Activated CD4-positive, alpha-beta T cell treated with anti-CD3 and anti-CD28 coated beads, Interleukin-2, amount 10 ng/mL, durations not matched to agents 24 days and 14 days (primary cell): ENCODE measurements at places on chromosomes 4 and X. TPM values are rescaled to one million over a fixed set of nuclear protein-coding genes. Genes with fewer than 3 reads are reported as not detected.

- H3K36me3 ChIP-seq: no peaks in the 10 kb centered on the region
- no peak overlapping the region for H3K27ac ChIP-seq
- no peak for DNase-seq
- H3K4me3 ChIP-seq: no peak overlapping the region
- H3K4me1 ChIP-seq: no peaks in the 10 kb centered on the region
These were observed 3.3 kb downstream of the RIPPLY1 start for GRCh38 chrX:106899841-106900240.

GRCh38 chrX:153934148-153934761 lies 582 bp downstream of the NAA10 start:
- peak; percentile 65 for DNase-seq
- peak overlapping the region; percentile 88 for H3K4me3 ChIP-seq
- H3K4me1 ChIP-seq: peaks cover 11% of the 10 kb centered on the region
- peaks cover 14% of the 10 kb centered on the region for H3K36me3 ChIP-seq
- H3K27ac ChIP-seq: peak overlapping the region; percentile 74

- peaks cover 19% of the 10 kb centered on the region for H3K27me3 ChIP-seq
- H3K4me3 ChIP-seq: no peak overlapping the region
- H3K36me3 ChIP-seq: no peaks in the 10 kb centered on the region
- no peaks in the 10 kb centered on the region for H3K4me1 ChIP-seq
These were observed 20.2 kb upstream of the RAB28 start for GRCh38 chr4:13504374-13504773.

GRCh38 chrX:7580127-7580526 lies 262.8 kb upstream of the VCX start:
- H3K27me3 ChIP-seq: no peaks in the 10 kb centered on the region
- no peak for DNase-seq

GRCh38 chr4:146335763-146336409 lies 121.5 kb downstream of the REELD1 start:
- no peaks in the 10 kb centered on the region for H3K4me1 ChIP-seq
- no peak for DNase-seq
- no peaks in the 10 kb centered on the region for H3K27me3 ChIP-seq
- no peak overlapping the region for H3K27ac ChIP-seq
- no peaks in the 10 kb centered on the region for H3K36me3 ChIP-seq

DNA sequence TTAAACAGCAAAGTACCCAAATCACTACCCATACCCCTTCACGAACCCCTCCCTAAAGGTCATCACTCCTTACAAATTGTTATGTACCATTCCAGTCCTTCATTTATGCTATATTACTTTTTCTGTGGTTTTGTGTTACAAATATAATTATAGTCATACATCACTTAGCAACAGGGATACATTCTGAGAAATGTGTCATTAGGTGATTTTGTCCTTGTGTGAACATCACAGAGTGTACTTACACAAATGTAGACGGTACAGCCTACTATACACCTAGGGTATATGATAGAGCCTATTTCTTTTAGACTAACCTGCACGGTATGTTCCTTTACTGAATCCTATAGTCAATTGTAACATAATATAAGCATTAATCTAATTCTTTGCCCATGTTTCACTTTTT lies 61.9 kb downstream of the ASB9 start:
- peaks cover 3% of the 10 kb centered on the region for H3K36me3 ChIP-seq
- peaks cover 6% of the 10 kb centered on the region for H3K27me3 ChIP-seq
- peaks cover 16% of the 10 kb centered on the region for H3K4me1 ChIP-seq
- H3K4me3 ChIP-seq: no peak overlapping the region
- no peak overlapping the region for H3K27ac ChIP-seq

DNA sequence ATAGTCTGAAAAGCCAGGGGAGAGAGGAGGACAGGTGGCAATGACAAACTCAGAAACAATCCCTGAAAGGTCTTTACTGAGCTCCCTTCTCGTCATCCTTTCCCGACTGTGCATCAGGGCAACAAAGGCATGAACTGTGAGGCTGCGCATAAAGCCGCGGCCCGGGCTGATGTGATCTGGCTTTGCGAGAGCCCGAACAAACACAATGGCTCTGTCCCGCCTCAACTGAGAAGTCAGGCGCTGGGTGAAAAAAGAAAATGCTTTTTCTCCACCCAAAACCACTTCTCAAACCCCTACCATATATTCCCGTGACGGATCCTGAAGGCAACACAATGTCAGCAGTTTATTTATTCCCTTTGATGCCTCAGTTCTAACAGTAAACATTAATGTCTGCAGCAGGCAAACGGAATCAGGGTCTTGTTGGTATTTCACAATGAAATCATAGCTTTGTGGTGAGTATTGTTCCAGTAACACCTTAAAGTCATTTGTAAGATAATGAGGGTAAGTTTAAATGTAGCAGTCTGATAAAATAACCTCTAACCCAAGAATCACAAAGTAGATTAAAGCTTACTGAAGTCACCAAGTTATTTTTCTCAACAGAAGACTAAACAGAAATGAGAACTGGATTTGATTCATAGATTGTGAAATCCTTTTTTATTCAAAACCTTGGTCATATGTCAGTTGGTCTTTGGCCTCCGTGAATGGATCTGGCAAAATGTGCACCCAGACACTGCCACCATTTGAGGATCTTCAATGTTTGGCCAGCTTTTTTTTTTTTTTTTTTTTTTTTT lies 67.4 kb downstream of the APBB2 start:
- H3K36me3 ChIP-seq: no peaks in the 10 kb centered on the region
- H3K4me3 ChIP-seq: no peak overlapping the region
- no peaks in the 10 kb centered on the region for H3K4me1 ChIP-seq
- no peak for DNase-seq

Gene SFRP2
- total RNA-seq: not detected in 2 replicates

GRCh38 chr4:78543424-78544125 lies 8.0 kb upstream of the ANXA3 start:
- peaks cover 31% of the 10 kb centered on the region for H3K27me3 ChIP-seq
- H3K4me1 ChIP-seq: no peaks in the 10 kb centered on the region
- H3K36me3 ChIP-seq: no peaks in the 10 kb centered on the region
- no peak overlapping the region for H3K4me3 ChIP-seq

DNA sequence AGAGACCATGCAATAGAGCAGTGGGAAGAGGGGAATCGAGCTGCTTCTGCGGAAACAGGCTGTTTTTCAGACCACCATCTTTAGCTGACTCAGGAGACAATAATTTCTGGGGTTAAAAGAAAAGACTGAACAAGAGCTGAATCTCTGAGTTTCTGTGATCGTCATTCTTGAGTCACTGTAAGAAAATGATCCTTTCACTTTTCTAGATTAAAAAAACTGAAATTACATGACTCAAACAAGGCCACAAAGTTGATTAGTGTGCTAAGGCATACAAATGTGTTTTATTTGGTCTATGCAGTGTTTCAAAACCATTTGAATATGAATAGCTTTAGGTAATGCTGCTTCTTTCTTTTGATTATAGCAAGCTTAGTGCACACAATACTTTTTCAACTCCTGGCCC lies 194.4 kb upstream of the RPL34 start:
- no peak for DNase-seq
- H3K36me3 ChIP-seq: peaks cover 3% of the 10 kb centered on the region
- H3K4me3 ChIP-seq: no peak overlapping the region
- H3K27ac ChIP-seq: no peak overlapping the region
- H3K4me1 ChIP-seq: peaks cover 20% of the 10 kb centered on the region

Gene MAGEB10
- not detected in 2 replicates for total RNA-seq

Gene YIPF7
- total RNA-seq: not detected in 2 replicates

GRCh38 chr4:22901631-22902030 lies 208.9 kb downstream of the GBA3 start:
- no peaks in the 10 kb centered on the region for H3K4me1 ChIP-seq
- no peak overlapping the region for H3K27ac ChIP-seq
- no peak for DNase-seq
- no peak overlapping the region for H3K4me3 ChIP-seq
- H3K27me3 ChIP-seq: no peaks in the 10 kb centered on the region
- H3K36me3 ChIP-seq: no peaks in the 10 kb centered on the region

DNA sequence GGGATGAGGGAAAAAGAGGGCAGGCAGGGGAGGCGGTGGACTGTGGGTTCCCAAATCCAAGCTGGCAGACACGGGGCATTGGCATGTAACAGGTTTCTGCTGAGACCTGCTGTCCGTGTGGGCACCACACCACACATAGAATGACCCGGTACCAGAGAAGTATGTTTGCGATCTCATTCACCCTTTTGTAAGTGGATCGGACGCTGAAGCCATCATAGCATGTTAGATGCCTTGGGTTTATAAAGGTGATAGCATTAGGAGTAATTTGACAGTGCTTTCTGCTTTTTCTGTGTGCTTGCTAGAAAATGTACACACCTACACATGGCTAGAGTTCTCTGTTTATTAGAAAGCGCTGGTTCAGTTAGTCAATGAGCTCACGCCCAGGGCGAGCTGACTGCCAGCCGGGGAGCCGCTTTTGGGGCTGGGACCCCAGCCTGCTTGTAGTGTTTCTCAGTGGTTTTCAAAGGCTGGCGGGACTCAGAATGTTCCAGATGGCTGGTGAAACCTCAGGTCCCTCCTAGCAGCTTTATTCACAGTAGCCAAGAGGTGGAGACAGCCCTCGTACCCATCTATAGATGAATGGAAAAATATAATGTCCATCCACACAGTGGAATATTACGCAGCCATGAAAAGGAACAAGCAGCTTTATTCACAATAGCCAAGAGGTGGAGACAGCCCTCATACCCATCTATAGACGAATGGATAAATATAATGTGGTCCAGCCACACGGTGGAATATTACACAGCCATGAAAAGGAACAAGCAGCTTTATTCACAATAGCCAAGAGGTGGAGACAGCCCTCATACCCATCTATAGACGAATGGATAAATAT lies 579 bp downstream of the IL3RA start:
- DNase-seq: peak; percentile 68
- peak overlapping the region; percentile 73 for H3K27ac ChIP-seq
- H3K4me3 ChIP-seq: peak overlapping the region; percentile 91
- H3K27me3 ChIP-seq: peaks cover 2% of the 10 kb centered on the region
- peaks cover 21% of the 10 kb centered on the region for H3K4me1 ChIP-seq
- peaks cover 38% of the 10 kb centered on the region for H3K36me3 ChIP-seq

Gene MAPK10
- total RNA-seq: not detected in 2 replicates

GRCh38 chr4:56791316-56791715 lies 30.2 kb downstream of the SPINK2 start:
- no peak overlapping the region for H3K27ac ChIP-seq
- no peak overlapping the region for H3K4me3 ChIP-seq
- H3K36me3 ChIP-seq: no peaks in the 10 kb centered on the region
- no peak for DNase-seq
- H3K4me1 ChIP-seq: no peaks in the 10 kb centered on the region

DNA sequence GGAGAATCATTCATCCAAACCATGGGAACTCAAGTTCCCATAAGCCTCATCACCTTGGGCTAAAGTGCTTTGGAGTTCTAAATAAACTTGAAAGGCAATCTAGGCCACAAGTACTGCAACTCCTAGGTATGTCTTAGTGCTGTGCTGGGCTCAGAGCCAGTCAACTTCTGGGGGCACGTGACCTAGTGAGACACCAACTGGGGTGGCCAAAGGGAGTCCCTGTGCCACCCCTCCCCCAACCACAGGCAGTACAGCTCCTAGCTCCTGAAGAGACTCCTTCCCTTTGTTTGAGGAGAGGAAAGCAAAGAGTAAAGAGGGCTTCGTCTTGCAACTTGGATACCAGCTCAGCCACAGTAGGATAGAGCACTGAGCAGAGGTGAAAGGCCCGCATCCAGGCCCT lies 154.2 kb upstream of the IL1RAPL2 start:
- H3K4me1 ChIP-seq: no peaks in the 10 kb centered on the region
- H3K36me3 ChIP-seq: no peaks in the 10 kb centered on the region
- H3K4me3 ChIP-seq: no peak overlapping the region
- no peak for DNase-seq
- no peak overlapping the region for H3K27ac ChIP-seq

Gene IGSF1
- total RNA-seq: not detected in 2 replicates

Gene BEX2
- 3.4 and 3.6 TPM in 2 replicates for total RNA-seq

DNA sequence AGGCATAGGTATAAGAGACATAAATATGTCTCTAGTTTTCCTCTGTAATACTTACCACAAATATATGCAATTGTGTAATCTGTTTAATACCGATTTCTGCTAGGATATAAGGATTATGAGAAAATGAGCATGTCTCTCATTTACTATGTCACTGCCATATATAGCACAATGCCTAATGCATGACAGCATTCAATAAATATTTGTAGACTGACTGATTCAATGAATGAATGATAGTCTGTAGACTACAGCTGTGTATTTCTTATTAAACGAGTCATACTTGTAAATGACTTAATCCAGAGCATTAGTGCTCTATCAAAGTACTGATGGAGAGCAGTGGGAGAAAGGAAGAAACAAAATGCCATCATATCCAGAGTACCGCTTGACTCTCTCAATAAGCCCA lies 175.6 kb downstream of the PPP3CA start:
- peaks cover 7% of the 10 kb centered on the region for H3K4me1 ChIP-seq
- H3K36me3 ChIP-seq: no peaks in the 10 kb centered on the region
- H3K4me3 ChIP-seq: no peak overlapping the region
- DNase-seq: no peak
- H3K27me3 ChIP-seq: no peaks in the 10 kb centered on the region
- no peak overlapping the region for H3K27ac ChIP-seq

GRCh38 chr4:12050357-12050756 lies 621.7 kb upstream of the HS3ST1 start:
- H3K4me1 ChIP-seq: no peaks in the 10 kb centered on the region
- H3K27me3 ChIP-seq: no peaks in the 10 kb centered on the region
- no peak overlapping the region for H3K4me3 ChIP-seq
- H3K27ac ChIP-seq: no peak overlapping the region
- no peak for DNase-seq

GRCh38 chrX:19889582-19890342 lies 2.4 kb upstream of the SH3KBP1 start:
- H3K27ac ChIP-seq: no peak overlapping the region
- H3K4me3 ChIP-seq: no peak overlapping the region

Gene CXCL11
- 0.54 TPM in 1 of 2 replicates, not detected in the other for total RNA-seq

- no peak overlapping the region for H3K4me3 ChIP-seq
- no peaks in the 10 kb centered on the region for H3K27me3 ChIP-seq
- no peak overlapping the region for H3K27ac ChIP-seq
- H3K4me1 ChIP-seq: no peaks in the 10 kb centered on the region
- no peak for DNase-seq
These were observed 27.6 kb upstream of the ZNF81 start for GRCh38 chrX:47808904-47809788.

GRCh38 chr4:78661921-78662521 lies 110.5 kb downstream of the ANXA3 start:
- no peaks in the 10 kb centered on the region for H3K36me3 ChIP-seq
- DNase-seq: peak; percentile 66
- H3K4me1 ChIP-seq: peaks cover 58% of the 10 kb centered on the region
- H3K27ac ChIP-seq: no peak overlapping the region
